ENCODE measurements at places on chromosomes 2 and 18. TPM values are rescaled to one million over a fixed set of nuclear protein-coding genes. Genes with fewer than 3 reads are reported as not detected.

Gene RAPH1
- 56.9 TPM for total RNA-seq

Gene SCYGR8
- total RNA-seq, result not detected

Gene TBR1
- not detected for total RNA-seq

DNA sequence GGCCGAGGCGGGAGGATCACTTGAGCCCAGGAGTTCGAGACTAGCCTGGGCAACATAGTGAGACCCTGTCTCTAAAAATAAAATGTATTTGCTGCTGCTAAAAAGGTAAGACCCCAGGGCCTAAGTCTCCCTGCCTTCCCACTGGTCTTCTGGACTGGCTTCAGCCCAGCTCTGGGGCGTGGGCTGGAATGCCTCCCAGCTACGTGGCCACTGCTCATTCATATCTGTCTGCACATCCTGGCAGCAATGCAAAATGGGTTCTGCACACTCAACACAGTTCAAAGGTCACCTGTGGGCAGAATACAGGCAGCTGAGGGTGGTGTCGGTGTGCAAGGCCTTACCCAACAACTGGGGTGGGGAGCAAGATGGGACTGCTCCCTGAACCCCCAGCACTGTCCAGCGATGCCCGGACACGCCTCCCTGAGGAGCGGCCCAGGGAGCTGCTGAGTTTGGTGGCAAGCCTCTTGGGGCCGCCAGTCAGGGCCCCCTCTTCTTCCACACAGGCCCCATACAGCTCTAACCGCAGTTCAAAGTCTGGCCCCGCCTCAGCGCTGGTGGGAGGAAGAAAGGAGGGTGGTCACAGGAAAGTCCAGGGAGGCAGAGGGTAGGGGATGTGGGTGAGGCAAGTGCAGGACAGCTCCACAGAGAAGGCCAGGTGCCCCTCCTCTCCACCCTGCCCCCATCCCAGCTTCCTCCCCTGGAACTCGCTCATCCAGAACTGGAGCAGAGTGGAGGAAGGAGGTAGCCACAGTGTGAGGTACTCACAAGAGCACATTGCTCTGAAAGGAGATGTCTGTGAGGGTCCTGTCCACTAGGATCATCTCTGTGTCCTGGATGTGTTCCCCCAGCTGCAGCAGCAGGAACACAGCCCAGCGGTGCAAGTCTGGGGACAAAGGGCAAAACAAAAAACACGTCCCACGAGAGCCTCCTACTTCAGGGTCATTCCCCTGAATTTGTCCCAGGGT, 8.2 kb downstream of the WDR54 start:
- H3K4me3 ChIP-seq, result no peak overlapping the region
- peaks cover 3% of the 10 kb centered on the region for H3K4me1 ChIP-seq
- H3K27ac ChIP-seq, result no peak overlapping the region

DNA sequence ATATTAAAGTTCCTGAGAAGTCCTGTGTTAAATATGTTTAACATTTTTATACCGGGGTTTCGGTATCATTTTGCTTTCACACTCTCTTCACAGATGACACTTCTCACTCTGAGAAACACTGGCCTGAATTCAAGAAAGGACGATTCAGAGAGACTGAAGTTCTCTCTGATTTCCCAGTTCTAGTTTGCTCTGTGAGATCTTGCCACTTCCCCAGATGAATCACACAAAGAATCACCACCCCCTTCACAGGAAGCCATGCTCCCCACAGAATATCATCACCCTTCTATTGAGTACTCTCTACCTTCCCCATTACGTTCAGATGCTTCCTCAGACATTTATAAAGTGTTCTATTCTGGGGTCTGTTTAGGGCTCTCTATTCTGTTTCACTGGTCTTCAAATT, 16.1 kb upstream of the CD207 start:
- no peaks in the 10 kb centered on the region for H3K4me1 ChIP-seq
- H3K36me3 ChIP-seq, result no peaks in the 10 kb centered on the region
- H3K27me3 ChIP-seq, result peaks cover 2% of the 10 kb centered on the region
- H3K4me3 ChIP-seq, result no peak overlapping the region
- DNase-seq, result no peak

- no peak for DNase-seq
- peaks cover 44% of the 10 kb centered on the region for H3K36me3 ChIP-seq
- H3K4me1 ChIP-seq, result no peaks in the 10 kb centered on the region
- peaks cover 10% of the 10 kb centered on the region for H3K27me3 ChIP-seq
Observed at GRCh38 chr2:3222636-3223035, 155.0 kb downstream of the EIPR1 start.

DNA sequence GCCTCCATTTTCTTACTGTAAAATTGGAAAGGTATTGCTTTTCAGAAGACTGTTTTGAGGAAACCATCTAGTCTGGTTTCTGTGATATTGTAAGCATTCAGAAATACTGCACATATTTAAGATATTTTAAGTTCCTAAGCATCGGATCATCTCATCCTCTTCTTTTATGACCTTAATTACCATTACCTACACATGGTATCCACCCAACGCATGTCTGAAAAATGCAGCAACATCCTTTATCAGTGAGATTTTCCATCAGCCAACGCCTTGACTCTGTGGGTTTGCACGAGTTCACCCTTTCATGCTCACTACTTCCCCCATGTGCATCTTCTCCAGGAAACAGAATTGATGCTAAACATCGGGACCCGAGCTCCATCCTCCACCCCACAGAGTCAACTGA, 84.3 kb downstream of the COL4A4 start:
- no peaks in the 10 kb centered on the region for H3K36me3 ChIP-seq
- no peak overlapping the region for H3K4me3 ChIP-seq
- peaks cover 5% of the 10 kb centered on the region for H3K4me1 ChIP-seq
- no peak for DNase-seq
- H3K27ac ChIP-seq, result no peak overlapping the region

DNA sequence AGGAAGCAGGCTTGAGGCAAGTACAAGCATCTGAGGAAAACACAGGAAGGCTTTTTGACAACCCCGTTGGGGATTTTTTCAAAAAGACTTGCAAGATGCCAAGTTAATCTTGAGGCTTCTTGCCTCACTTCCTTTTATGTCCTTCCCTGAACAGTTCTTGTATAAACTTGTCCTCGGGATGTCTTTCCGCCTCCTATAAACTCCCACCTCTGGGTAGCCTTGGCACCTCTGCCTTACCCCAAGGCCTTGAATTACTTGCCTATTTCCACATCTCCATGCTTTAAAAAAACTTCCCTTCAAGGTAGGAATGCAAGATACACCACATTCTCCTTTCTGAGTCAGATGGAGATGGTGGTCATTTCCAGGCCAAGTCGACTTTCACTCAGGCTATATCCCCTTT, 106.4 kb upstream of the RBBP8 start:
- DNase-seq, result no peak
- H3K27me3 ChIP-seq, result peaks cover 3% of the 10 kb centered on the region
- H3K4me3 ChIP-seq, result no peak overlapping the region
- no peak overlapping the region for H3K27ac ChIP-seq
- H3K4me1 ChIP-seq, result no peaks in the 10 kb centered on the region

Measured in glutamatergic neuron (in vitro differentiated cells).